HTR-8/SVneo (cell line): ENCODE measurements at places on chromosomes 2 and 18.

DNA sequence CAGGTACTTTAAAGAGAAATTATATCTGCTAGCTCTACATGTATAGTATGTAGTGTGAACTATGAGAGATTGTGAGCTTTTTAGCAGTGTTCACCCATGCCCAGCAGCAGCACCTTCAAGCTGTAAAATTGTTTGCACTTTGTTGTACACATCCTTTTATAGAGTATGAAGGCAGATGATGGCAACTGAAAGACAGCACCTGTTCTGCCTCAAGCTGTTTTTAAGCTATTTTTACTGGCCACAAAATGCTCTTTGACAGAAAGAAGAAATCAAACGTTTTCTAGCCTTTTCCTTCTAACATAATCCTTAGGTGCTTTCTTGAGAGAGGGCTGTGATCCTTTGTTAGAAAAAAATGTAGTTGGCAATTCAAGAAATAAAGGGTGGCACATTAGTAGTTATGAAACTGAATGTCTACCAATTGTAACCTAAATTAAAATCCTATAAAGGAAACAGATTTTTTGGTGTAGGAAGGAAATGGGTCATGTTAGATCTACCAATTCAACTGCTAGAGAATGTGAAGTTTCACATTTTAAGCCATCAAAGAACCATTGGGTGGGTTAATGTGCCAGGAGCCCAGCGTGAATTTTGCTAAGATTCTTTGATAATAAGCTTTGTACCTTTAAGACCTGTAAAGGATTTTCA, 59.5 kb downstream of the R3HDM1 start:
- DNase-seq = no peak

GRCh38 chr2:95165030-95165370, 609 bp upstream of the ZNF2 start:
- no peak for DNase-seq

GRCh38 chr18:78721238-78721875, 258.3 kb upstream of the SALL3 start:
- DNase-seq = no peak

DNA sequence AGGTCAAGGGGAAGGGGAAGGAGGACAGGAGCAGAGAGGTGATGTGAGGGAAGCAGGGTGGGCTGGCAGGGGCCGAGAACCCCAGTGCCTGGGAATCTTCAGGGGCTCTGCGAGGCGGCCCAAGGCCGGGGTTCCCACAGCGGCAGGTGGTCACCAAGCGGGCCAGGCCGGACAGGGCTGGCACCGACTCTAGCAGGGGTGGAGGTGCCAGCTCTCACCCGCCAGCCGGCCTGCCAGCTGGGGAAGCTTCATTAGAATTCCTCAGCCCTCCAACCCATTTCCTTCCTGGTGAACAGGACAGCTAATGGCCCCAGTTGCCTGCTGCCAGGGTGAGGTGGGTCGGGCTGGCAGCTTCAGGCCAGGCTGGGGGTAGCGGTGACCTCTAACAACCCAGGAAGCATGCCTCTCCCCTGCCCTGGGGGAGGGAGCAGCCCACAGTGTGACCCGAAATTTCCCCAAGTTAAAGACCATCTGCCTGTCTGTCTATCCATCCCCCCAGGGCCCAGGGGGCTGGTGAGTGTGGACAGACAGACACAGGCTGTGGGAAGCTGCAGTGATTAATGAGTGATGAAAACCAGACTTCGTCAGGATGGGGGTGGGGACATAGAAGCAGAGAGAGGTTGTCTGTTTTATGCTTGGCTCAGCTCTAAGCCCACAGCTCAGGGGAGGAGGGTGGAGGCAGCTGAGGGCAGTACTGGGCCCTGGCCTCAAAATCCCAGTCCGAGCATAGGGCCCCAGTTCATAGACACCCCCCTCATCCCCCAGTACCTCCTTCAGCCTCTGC, 144.1 kb downstream of the ZFP36L2 start:
- peak; percentile 71 for DNase-seq

DNA sequence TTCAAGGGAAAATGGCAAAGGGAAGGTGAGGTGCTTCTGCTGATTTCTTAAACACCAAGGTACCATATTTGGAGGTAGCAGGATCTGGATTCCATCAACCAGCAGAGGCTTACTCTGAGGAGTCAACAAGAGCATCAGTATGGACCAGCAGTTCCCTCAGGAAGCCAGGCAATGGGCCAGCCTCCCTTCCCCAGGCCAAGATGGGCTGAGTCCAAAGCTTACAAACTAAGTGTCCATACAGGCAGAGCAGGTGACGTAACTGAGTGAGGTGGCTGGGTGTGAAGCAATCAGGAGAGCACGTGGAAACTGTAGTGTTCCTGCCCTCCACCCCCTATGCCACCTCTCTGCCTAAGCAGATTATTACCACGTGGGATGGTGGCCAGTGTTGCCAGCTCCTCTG, 134.2 kb upstream of the HNRNPA3 start:
- no peak for DNase-seq

DNA sequence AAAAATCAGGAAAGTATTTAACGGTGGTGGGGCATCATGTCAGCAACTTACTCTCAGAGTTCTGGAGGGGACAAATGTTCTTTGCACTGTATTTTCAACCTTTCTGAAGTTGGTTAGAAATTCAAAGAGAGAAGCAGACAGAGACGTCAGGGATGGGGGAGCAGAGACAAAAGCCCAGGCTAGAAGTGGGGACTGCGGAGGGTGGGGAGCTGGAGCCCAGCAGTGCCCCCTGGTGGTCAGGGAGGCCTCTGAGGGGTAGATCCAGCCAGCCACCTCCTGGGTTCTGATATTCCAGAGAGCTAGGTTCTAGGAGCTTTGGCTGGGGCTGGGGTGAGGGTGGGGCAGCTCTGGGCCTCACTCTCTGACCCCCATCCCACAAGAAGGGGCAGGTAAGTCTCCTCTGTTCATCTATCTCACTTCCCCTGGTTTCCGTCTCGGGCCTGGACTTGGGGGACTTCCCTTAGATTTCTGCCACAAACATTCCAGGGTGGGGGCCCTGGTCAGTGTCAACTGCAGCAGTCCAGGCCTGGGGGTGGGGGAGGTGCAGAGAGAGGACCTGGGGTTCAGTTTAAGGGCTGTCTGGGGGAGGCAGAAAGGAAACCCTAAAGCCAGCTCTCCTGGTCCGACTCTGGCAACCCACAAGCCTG, 8.9 kb downstream of the TNS1 start:
- DNase-seq = peak; percentile 60

GRCh38 chr2:12623051-12623450, 93.7 kb upstream of the TRIB2 start:
- no peak for DNase-seq

DNA sequence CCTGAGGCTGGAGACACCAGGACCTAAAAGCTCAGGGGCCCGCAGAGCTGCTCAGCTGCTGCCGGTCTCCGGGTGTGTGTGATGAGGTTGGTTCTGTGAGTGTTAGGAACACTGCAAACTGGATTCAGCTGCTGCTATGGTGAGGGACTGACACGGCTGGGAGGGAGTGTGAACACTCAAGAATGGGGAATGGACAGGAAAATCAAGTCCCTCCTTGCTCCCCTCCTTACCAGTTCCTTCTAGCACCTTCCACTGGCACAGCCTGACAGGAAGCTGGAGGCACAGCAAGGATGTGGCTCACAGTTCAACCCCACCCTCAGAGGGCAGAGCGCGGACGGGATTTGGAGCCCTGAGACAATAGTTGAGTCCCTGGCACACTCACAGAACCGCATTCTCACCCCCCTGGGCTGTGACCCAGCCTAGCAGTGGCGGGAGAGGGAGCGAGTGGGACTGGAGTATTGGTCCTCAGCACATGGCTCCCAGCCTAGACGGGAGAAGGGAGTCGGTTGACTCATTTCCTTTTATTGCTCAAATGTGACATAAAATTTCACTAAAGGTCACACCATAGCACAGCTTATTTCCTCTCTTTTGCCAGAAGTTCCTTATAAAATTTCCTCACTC, 42.5 kb downstream of the LRRC30 start:
- peak; percentile 45 for DNase-seq

- no peak for DNase-seq
Observed at GRCh38 chr2:162821176-162821575, 17.4 kb downstream of the KCNH7 start.

- DNase-seq = no peak
Observed at GRCh38 chr2:19209575-19210341, 148.7 kb downstream of the OSR1 start.

- DNase-seq = no peak
Observed at GRCh38 chr18:69490813-69491212, 90.1 kb downstream of the DOK6 start.

- DNase-seq = peak; percentile 11
Observed at GRCh38 chr2:208369091-208369490, 37.5 kb upstream of the PTH2R start.

DNA sequence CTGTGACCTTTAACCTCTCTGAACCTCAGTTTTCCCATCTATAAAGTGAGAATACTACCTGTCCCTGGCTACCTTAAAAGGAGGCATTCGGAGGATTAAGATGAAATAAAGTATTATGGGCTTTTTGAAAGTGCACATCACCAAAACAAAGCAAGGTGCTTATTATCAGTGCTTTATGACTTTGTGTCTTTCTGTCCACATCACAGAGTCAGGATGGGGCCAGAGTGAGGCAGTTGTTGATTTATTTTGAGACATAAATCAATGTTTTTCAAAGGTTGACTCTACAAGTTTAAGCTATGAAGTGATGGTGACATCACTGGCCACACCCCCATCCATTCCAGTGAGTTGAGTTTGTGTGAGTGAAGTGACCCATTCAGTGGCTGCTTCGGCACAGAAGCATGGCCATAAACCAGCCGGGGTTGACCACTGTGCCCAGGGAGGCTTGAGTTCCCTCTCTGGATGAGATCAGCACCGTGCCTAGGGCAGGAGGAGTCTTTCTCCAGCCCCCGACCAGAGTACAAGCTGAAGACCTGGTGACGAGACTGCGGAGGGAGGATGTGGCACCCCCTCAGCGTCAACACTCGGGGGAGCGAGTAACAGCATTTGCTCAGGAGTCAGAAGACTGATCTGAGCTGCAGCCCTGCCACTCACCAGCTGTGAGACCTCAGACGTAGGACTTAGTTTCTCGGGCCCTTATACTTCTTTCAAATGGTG, 89.0 kb upstream of the PPP1CB start:
- DNase-seq = peak; percentile 64

GRCh38 chr2:12547566-12548170, 169.1 kb upstream of the TRIB2 start:
- no peak for DNase-seq
